ENCODE measurements at places on chromosomes 6 and 20. TPM values are rescaled to one million over a fixed set of nuclear protein-coding genes. Genes with fewer than 3 reads are reported as not detected.

ISM1 gene
- 2.8 TPM for total RNA-seq

HRH3 gene
- 2.3 TPM for total RNA-seq

ADGRF5 gene
- 9.9 TPM for total RNA-seq

GTSF1L gene
- not detected for total RNA-seq

SLC26A8 gene
- total RNA-seq: 9.0 TPM

All from diencephalon (tissue), 1 donor.